CD4-positive, alpha-beta T cell treated with Interleukin-1 beta for 1 hour (primary cell): ENCODE measurements at places on chromosomes 16 and 17.

DNA sequence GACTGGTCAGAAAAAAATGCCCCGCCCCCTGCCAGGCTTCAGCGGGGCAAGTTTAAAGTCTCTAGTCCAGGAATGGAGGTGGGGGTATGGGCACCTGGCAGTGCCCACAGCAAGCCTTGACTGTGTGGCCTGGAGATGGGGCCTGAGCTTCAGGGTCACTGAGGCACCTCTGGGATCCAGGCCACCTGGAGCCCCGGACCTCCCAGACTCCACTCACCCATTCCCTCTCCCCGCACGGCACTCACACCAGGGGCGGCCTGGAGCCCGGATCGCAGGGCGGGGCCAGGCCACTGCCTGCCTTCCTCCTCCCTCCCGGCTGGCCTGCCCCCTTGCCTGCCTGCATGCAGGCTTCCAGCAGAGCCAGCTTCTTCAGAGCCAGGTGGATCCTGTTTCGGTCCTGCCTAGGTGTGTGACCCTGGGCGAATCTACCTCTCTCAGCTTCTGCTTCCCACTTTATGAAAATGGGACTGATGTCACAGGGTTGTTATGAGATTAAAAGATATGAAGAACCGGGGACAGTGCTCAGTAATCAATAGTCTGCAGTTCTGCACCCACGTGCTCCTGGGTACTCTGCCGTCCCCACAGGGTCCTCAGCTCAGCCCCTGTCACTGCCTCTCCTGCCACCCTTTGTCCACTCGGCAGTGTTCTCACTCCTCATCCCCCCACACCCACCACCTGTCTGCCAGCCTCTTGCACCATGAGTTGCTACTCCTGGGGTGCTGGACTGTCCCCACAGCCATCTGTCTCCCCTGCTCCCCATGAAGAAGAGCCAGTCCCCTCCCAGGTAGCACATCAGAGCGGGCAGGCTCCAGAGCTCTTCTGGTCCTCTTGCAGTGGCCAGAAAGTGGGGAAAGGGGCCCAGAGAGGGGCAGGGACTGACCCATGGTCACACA is 1.2 kb upstream of the TCAP start:
- DNase-seq: no peak

GRCh38 chr17:44907729-44908470 is 7.4 kb downstream of the GFAP start:
- no peak for DNase-seq

DNA sequence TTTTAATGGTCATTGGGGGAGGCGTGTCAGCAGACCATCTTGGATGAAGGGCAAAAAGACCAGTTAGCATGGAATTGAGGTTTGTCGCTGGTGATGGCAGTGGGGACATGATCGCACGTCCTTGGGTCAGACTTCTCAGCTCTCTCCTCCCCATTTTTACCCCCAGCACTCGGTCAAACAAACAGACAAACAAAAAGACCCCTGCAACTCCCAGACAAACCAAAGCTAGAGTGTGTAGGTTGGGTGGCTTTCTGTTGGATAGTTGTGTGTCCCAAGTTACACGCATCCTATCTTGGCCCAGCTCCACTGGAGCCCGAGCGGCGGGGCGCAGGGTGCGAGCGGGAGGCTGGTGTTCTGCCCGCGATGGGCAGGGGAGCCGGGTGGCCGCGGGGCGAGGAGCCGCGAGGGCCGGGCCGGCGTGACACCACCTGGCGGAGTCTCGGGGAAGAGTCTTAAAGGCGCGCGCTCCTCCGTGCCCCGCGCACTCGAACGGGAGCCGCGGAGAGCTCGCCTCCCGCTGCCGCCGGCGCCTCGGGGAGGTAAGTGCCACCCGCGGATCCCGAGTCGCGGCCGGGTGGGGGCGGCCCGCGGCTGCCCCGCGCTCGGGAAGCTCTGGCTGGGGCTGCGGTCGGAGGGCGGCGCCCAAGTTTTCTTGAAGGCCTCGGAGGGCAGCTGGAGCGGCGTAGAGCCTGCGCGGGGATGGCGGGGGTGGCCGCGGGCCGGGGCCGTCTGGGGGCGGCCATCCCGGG is 18.5 kb upstream of the NTN1 start:
- peak; percentile 29 for DNase-seq

GRCh38 chr17:5630434-5630833 is 46.1 kb upstream of the NLRP1 start:
- DNase-seq: no peak

GRCh38 chr17:69454051-69454450 is 39.6 kb downstream of the MAP2K6 start:
- no peak for DNase-seq
